NCI-H2171 treated with DMSO at 0.1 percent for 48 hours (cell line): ENCODE measurements at places on chromosomes 16 and 17.

DNA sequence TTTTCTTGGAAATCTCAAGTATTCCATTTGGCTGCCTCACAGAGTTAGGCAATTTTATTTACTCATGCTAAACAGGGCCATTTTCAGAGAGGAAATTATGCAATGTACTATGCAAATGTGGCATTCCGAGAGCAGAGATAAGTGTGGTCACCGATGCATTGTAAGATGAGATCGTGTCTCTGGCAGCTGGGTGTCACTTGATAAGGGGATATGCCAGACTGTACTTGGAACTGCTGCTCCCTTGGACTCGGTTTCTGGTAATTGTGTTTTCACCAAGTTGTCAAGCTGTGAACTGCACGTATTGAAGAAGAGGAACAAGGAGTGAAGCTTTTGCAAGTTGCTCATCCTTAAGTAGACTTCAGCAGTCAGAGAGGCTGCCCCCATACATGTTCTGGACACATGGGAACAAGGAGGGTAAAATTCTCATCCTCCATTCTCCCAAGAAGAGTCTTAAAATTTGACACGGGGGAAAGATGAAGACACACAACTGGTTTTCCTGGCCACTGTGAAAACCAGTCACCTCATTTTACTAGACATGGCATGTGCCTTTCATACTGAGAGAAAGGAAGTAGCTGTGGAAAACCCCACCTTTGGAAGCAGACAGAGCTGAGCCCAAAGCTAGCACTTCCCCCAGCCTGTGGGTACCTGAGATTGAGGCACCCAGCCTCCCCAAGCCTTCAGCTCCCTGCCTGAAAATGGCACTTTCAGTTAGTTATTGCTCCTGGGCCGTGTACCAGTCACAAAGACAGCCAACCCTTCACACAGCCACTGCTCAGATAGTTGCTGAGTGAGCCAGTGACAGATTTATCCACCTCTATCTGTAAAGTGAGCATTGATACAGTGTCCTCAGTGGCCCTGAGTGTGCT, 150.7 kb downstream of the SOCS1 start:
- DNase-seq: peak; percentile 96

DNA sequence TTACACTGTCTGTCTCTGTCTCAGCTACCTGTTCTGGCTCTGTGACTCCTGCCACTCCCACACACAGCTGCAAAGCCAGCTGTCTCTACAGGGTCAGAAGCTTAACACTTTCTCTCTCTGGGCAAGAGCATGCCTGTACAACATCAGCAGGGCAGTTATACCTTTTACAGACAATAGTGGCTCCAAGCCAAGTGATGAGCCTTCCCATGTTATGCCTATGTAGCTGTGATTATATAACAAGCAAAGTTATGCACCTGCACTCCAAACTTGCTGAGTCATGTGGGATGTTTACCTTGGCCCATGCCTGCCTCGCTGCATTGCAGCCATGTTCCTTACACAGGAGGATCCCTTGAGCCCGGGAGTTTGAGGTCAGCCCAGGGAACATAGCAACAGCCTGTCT, 31.8 kb upstream of the APPBP2 start:
- DNase-seq: peak; percentile 3

DNA sequence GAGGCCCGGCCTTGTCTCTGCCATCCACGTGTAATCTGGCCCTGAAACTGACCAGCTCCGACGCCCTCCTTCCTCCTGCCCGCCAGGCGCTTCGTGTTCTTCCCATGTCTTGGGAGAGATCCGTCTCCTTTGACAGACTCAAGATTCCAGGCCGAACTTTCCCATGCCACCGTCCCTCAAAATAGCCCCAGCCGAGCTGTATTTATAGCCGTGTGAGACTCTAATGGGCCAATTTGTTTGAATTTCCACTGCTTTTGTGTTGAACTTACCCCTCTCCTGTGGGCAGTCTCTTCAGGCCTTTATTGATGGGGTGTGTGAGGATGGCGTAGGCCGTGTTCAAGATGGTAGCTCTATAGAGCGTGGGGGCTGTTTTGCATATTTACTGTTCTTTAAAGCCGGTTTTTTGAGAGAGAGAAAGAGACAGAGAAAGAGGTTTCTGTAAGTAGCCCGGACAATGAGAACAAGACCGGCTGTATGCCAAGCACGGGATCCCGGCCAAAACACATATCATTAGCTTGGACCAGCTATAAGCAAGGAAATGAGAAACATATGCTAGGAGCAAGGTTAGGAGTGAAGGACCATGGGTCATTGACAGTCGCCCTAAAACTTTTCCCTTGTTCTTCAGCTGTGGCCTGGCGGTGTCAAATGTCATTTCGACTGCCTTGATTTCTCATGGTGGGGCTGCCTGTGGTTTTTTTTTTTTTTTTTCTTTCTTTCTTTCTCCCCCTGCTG, 124.5 kb upstream of the ZFHX3 start:
- DNase-seq: peak; percentile 61

DNA sequence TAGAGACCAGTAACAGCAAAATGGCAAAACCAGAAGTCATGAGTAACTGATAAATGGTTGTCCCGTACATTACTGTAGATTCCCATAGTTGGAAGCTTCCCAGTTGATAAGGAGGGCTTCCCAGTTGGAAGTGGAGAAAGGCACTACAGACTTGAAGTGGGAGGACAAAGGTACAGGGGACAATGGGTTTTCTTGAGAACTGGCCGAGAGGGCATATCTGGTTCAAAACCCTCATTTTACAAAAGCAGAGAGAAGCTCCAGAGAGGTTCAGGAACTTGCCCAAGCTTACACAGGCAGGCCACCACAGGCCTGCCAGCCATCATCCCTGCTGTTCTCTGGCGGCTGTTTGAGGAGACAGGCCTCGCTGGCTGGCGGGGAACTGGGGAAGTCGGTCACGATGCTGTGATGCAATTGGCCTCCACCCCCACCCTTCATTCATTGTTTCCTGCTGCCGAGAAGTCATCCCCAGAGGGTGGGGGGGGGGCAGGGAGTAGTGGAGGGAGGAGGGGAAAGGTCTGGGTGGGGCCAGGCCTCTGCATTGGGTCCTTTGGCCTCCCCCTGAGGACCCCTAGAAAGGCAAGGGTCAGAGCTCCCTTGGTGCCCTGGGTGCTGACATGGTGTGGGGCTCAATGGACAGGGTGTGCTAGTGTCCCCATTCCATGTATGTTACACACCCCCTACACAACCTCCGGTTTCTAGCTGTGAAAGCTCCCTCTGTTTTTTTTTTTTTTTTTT, 3.0 kb downstream of the UBALD2 start:
- no peak for DNase-seq

- no peak for DNase-seq
Measured at GRCh38 chr16:12413393-12413792, 390.3 kb downstream of the CPPED1 start.

DNA sequence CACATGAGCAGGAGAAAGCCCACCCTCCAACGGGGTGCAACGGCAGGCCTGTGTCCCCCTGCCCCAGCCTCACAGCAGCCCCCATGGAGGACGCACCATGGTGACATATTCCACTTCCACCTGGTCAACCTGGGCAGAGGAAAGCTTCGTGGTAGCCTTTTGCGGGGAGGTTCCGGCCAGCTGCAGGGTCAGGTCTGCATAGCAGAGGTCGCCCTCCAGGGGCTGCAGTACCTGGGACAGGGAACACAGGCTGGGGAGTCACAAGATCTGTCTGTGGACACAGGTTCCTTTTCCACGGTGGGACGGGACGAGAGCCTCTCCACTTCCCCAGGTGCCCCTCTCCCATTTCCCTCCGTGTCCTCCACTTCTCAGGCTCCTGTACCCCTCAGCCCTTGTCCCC, 17.1 kb downstream of the CD300LF start:
- DNase-seq: no peak

- DNase-seq: no peak
Measured at GRCh38 chr17:49887086-49887743, 39.3 kb upstream of the TAC4 start.

GRCh38 chr17:72934927-72935326, 157.6 kb downstream of the SLC39A11 start:
- DNase-seq: no peak
